Fibroblast of skin of left quadriceps (primary cell): ENCODE measurements at places on chromosomes 4 and X.

DNA sequence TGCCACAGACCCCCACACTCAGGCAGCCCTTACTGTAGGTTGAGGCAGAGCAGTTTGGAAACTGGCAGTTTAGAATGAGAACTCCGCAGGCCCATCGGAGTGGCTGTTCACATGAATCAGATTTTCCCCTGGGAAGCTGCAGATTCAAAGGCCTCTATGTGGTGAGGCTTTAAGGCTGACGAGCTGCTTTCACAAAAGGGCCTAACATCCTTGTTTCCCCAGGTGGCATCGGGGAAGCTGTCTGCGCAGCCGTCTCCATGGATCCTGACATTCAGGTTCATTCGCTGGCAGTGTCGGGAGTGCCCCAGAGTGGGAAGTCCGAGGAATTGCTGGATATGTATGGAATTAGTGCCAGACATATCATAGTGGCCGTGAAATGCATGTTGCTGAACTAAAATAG, 33.7 kb downstream of the TKTL1 start:
- DNase-seq: no peak

DNA sequence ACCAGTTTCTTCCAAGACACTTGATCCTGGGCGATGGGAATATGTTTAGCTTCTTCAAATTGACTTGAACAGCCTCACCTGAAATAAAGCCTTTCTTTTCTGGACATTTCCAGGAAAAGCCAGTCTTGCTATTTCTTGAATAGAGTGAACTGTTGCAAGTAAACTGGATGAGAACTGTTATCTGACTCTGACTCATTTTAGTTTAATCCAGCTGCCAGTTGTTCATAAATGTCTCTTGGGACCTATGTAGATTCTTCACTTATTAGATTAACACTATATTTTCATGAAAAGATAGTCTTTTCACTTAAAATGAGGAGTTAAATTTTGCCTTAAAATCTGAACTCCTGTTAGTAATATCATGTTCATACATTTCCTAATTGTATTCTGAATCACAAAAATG, 615.4 kb upstream of the GALNT7 start:
- no peak for DNase-seq

DNA sequence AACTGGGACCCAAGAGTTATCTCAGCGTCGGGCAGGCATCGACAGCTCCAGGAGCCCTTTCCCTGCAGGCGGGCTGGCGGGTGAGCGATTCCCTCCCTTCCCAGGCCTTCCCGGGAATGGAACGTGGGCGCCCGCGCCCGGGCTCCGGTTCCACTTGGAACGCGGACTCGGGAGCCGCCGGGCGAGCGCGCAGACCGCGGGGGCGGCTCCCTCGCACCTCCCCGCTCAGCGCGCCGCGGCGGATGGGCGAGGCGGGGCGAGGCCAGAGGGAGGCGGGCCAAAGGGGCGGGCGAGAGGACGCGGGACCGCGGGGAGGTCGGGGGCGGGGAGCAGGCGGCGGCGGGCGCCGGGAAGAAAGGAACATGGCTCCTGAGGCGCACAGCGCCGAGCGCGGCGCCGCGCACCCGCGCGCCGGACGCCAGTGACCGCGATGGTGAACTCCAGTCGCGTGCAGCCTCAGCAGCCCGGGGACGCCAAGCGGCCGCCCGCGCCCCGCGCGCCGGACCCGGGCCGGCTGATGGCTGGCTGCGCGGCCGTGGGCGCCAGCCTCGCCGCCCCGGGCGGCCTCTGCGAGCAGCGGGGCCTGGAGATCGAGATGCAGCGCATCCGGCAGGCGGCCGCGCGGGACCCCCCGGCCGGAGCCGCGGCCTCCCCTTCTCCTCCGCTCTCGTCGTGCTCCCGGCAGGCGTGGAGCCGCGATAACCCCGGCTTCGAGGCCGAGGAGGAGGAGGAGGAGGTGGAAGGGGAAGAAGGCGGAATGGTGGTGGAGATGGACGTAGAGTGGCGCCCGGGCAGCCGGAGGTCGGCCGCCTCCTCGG, at the start of gene PKD2:
Gene PKD2 (plus strand): TSS at position 332 of the 818 bp plus-strand sequence. CDS start 99 bp downstream, at position 431.
- peak; percentile 44 for DNase-seq

DNA sequence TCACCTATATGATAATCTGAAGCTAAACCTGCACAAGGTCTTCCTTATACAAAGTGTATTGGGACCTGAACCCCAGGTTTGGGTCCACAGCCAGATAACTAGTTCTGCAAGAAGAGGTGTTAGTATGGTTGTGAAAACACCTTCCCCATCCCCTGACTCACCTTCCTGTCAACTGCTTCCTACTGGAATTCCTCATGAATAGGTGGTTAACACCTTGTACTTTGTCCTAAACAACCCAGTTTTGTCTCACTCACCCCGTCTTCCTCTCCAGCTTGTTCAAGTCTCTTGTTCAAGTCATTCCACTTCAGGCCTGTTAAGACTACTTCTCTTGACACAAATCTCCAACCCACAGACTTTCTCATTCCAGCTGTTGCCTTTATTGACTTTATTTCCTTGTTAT, 45.5 kb downstream of the CCNG2 start:
- DNase-seq: no peak

DNA sequence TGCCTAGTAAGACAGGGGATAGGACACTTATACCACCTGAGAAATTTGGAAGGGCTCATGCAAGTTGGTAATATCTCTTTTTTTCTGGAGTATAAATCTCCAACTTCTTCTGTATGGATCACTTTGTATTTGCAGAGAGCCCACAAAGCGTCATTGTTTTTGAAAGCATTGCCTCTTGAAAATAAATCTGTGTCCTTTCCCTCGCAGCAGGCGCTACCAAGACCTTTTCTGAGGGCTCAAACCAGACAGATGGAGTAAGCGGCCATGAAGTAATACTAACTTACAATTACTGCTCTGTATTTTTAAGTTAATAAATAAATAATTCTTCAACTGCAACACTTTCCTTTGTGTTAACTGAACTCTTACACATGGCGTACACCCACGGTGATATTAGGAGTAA, 56.0 kb upstream of the FBXW7 start:
- no peak for DNase-seq
